ENCODE measurements at places on chromosomes 7 and 10.

- DNase-seq = no peak
Measured at GRCh38 chr10:15748126-15748525, 28.4 kb upstream of the ITGA8 start.

DNA sequence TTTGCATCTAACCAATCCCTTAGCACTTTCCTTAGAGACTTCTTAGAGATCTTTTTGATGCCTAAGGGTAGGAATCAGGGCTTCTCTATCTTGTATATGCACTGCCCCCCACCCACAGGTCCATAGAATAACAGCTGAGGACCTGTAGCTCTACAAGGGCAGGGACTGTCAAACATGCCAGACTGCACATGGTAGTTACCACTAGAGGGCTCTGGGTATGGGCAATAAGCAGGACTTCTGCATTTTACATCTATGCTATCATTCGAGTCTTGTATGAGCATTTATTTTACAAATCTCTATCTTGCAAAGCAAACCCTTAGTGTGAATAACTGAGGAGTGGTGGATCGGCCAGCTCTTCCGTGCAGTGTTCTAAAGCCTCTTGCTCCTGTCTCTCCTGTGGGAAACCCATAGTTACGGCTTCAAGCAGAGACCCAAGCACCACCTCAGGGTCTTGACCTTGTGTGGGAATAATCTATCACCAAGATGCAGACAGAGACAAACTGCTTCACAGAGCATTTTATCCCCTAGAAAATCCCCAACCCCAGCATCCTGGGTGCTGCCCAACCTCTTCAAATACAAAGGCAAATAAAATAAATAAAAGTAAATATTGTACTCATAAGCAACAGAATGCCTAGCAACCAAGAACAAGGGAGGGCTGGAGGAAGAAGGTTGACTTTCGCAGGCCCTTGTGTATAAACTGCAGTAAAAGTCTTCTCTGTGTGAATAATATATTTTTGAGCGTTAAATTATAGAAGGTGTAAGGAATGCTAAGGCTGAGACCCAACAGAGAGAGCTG lies 219.3 kb downstream of the WDR11 start:
- DNase-seq = peak; percentile 73

- DNase-seq = no peak
Measured at GRCh38 chr7:36151921-36152755, 916 bp upstream of the EEPD1 start.

DNA sequence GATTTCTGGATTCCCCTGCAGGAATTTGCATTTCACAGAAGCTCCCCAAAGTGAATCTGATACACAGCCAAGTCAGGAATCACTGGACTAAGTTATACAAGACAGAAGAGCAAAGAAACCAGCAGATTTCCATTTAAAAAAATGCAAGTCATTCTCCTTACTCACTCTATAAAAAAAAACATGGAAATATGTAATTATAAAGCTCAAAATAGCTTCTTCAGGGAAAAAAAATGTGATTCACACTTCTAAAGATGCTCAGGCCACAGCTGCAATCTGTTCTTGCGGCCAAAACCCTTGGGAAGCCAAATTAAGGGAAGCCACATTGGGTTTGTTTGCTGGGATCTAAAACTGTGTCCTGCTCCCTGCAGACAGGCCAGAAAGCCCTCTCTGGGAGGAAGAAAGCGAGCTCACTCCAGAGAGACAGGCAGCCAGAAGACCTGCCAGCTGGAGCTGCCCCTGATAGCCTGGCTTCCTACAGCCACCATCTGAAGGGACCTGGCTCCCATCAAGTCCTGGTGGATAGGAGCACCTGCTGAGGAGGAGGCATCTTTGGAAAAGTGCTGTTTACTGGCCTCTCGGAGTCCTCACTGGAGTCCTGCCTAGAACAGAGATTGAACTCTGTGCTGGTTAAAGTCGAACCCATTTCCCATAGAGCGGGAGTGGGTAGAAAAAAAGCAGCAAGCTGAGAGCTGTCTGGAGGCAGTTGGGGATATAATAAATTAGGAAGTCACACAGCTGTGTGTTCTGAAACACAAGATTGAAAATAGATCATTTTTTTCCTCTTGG lies 359.2 kb upstream of the AOAH start:
- no peak for DNase-seq

DNA sequence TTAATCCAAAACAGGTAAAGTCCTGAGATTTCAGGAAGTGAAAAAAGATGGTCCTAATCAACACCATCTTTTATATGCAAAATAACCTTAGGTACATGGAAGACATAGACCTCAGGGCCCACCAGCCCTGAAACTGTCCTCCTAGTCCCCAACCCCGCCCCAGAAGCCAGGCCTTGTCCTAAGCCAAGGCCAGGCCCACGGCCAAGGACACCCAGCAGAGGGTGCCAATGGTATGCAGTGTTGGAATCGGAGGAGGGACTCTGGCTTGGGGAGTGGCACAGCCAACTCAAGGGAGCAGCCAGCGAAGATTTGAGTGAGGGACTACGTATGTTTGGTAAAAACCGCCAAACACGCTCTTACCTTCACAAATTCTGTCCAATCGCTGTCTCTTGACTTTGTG lies 96.7 kb downstream of the ZRANB1 start:
- DNase-seq = no peak

GRCh38 chr7:150988230-150989226 lies 2.3 kb upstream of the NOS3 start:
- DNase-seq = peak; percentile 82

GRCh38 chr10:95388539-95388938 lies 97.7 kb upstream of the PDLIM1 start:
- DNase-seq = no peak

DNA sequence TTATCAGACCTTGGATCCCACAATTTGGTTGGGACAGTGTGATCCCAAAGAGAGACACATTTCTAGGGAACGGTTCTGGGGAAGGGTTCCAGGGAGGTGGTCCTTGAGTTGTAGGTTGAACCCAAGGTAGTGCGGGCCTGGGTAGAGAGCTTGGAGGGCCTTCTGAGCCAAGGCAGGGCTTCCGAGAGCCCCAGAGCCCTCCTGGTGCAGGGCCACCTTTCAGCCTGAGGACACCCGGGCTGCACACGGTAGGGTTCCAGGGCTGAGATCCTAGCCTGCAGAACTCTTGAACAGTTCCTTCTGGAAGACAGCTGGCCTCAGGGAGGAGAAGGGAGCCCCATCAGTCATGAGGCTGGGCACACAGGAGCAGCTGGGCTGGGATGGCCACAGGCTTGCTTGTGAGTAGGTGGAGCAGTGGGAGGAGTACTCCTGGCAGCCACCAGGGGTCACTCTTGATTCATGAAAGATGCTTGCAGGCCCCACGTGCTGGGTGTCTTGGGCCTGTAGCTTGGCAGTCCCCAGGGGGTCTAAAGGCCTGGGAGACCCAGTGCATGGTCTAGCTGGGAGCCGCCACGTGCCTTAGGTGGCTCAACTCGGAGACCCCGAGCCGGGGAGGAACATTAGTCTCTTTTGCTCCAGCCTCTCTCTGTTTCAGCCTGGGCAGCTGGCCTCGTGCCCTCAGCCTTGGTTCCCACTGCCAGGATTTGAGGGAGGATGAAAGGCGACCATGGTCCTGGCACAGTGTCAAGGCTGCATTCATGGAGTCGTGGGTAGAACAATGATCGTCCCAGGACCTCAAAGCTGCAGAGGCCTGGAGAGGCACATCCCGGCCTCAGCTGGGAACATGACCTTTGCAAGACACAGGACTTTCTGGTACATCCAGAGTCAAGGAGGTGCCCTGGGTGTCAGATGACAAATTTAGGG lies 381.6 kb downstream of the TYW1 start:
- peak; percentile 81 for DNase-seq

- no peak for DNase-seq
Measured at GRCh38 chr7:26619348-26619984, 244.9 kb downstream of the SKAP2 start.
